ENCODE measurements at places on chromosomes 7 and 10.

DNA sequence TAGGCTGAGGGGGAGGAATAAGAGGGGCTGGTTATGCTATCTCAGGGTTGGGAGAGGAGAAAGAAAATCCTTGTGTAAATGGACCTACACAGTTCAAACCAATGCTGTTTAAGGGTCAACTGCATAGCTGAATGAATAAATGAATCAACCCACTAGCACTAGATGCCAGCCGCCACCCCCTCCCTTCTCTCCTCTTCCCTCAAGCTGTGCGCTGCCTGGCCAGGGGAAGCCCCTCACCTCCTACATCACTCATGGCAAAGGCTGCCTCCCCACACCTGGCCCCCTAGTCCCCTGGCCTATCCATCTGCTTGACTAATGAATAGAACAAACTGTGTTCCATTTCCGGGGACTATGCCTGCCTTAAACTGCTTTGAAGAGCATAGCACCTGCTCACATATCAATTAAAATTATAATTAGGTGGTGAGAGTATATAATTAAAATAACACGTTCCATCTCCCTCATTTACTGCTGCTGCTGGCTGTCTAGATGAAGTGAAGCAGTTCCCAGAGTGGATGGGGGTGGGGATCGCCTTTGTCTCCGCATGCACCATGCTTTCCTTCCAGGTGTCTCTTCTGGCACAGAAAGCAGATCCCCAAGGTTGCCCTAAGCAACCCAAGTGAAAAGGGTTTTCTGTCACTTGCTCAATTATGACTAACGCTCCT lies 32.6 kb downstream of the GRID1 start:
- DNase-seq, result no peak

GRCh38 chr10:103038570-103038969 lies 120.5 kb downstream of the CNNM2 start:
- no peak for DNase-seq

GRCh38 chr10:19169684-19170083 lies 121.1 kb downstream of the MALRD1 start:
- no peak for DNase-seq

GRCh38 chr10:19652750-19653149 lies 163.5 kb upstream of the PLXDC2 start:
- no peak for DNase-seq

DNA sequence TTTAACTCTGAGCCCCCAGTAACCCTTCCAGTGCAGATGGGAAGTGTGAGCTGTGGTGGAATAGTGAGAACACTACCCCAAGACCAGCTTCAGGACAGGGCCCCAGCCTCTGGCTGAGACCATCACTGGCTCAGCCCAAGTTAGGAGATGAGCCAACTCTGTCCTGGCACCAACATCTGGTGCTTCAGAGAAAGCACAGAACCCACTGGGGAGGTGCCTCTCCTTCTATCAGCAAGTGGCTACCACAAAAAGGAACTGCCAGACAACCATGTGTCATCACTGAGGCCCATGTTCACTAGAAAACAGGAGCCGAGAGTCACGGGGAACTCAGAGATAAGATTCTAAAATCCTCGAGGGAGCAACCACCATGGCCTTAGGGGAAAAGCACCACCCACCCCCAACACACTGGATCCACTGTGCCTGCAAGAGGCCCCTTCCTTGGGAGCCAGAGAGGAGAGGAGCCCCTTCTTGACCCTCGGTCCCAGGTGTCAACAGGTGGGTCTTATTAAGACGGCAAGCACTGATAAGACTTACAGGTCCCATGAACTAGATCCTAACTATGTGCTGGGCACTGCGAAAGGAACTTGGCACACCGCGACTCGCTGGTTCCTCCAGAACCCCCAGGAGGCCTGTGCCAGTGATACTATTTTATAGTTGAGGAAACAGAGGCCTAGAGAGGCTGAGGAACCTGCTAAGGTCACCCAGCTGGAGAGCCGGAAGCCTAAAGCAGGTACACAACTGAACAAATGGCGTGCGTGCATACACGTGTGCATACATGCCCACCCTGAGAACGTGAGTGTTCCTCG lies 102.7 kb downstream of the FAM53B start:
- no peak for DNase-seq
